NCI-H1048 (cell line): ENCODE measurements at places on chromosomes 11 and 22.

GRCh38 chr11:70931430-70931829 lies 320.9 kb downstream of the SHANK2 start:
- DNase-seq: no peak

- no peak for DNase-seq
Observed at GRCh38 chr11:79219186-79220045, 221.4 kb downstream of the TENM4 start.

DNA sequence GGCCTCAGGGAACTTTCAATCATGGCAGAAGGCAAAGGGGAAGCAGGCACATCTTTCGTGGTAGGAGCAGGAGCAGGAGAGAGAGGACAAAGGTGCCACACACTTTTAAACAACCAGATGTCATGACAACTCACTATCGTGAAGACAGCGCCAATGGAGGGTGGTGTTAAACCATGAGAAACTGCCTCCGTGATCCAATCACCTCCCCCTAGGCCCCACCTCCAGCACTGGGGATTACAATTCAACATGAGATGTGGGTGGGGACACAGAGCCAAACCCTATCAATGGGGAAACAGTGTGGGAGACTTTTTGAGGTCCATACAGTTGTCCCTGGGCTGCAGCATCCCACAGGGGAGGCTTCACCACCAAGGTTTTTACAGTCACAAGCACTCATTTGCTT lies 41.9 kb upstream of the CFAP300 start:
- DNase-seq: no peak

DNA sequence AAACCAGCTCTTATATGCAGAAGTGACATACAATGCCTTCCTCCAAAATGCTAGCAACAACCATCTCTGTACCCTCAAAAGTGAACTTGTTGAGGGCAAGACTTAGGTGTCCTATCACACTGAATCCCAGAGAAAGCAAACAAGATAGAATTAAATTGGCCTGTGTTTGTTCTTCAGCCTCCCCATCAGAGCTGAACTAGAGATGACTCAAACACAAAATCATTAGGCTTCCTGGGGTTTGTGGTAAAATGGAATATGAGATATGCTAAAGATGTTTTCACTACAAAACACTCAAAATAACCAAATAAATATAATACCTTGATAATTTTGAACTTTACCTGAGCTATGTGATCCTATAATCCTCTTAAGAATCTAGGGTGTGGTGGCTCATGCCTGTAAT lies 31.6 kb downstream of the ZNF214 start:
- DNase-seq: no peak

DNA sequence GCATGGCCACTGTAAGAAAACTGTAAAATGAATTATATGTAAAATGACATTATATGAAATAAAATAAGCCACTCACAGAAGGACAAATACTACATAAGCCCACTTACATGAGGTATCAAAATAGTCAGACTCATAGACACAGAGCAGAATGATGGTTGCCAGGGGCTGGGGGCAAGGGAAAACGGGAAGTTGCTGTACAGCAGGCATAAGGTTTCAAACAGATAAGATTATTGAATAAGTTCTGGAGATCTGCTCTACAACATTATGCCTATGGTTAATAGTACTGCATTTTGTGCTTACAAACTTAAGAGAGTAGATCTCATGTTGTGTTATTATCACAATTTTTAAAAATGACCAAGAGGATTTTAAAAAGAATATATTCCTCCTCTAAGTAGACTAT lies 32.7 kb upstream of the HEPHL1 start:
- no peak for DNase-seq

- DNase-seq: peak; percentile 80
Observed at GRCh38 chr11:65572356-65573051, at the start of gene FAM89B. FAM89B (plus strand) TSS chr11:65572538; CDS start chr11:65572670, 132 bp downstream.

DNA sequence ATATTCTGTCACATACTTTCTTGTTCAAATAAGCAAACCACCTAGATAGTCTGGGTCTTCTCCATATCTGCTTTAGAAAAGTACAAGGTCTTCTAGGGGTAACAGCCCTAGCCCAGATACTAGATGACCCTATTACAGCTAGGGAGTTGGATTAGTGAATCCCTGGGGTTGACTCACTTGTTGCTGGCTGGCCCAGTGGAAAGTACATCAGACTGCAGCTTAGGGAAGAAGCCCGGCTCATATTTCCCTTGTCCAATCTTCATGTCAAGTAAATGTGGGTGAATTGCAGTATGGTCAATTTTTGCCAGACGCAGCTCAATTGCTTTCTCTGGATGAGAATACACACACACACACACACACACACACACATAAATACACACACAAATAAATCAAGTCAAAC lies 79.1 kb upstream of the SCUBE2 start:
- DNase-seq: no peak

GRCh38 chr11:83072350-83073242 lies 899 bp upstream of the RAB30 start:
- no peak for DNase-seq

DNA sequence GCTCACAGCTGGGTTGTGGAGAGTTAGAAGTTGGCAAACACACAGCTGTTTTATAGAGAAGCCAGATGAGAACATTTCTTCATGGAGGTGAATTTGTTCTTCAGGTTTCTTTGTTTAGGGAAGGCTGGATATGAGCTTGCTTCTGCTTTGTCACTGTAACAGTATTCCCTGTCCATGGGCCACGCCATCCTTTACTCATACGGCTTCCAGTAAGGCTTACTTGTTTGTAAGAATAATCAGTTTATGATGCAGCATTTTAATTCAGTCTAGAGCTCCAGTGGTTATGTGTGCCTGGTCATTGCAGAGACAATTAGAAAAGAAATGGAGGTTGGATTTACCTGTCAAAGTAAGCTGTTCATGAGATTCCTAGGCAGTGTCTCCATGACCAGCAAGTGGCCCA lies 131.8 kb downstream of the TRIM44 start:
- no peak for DNase-seq

DNA sequence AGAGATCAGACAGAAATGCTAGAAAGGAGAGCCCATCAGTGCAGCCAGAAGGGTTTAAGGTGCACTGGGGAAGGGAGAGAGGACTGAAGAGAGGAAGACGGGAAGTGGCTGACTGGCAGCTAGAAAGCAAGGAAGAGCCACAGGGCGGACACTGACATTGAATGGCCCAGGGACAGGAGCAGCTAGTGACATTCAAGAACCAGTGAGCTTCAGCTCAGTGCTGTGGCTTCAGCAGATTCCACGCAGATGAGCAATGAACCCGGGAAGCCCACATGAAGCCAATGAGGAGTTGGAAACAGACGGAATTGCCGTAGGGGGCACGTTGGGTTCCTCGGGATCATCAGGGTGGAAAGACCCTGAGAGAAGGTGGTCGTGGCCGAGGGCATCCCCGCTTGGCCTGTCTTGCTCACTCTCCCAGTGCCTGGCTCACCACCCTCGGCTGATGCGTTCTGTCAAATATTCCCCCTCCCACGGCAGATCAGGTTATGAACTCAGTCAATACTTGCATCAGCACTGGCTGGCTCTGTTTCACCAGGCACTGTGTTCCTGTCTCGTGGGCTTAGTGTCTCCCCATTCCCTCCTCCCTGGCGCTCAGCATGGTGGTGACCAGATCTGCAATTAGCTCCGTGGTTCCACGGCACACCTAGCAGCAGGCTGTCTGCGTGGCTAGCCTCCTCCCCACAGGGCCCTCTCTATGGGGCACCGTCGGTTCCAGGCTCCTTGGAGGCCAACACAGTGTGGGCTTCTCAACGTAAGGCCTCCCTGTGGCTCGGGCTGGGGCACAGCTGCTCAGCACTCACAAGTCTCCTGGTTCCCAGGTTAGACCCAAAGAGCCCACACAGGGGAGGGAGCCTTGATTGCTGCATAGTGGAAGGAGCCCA lies 145.5 kb downstream of the TRIM29 start:
- DNase-seq: no peak

GRCh38 chr11:129265125-129265788 lies 73.1 kb upstream of the ARHGAP32 start:
- no peak for DNase-seq

DNA sequence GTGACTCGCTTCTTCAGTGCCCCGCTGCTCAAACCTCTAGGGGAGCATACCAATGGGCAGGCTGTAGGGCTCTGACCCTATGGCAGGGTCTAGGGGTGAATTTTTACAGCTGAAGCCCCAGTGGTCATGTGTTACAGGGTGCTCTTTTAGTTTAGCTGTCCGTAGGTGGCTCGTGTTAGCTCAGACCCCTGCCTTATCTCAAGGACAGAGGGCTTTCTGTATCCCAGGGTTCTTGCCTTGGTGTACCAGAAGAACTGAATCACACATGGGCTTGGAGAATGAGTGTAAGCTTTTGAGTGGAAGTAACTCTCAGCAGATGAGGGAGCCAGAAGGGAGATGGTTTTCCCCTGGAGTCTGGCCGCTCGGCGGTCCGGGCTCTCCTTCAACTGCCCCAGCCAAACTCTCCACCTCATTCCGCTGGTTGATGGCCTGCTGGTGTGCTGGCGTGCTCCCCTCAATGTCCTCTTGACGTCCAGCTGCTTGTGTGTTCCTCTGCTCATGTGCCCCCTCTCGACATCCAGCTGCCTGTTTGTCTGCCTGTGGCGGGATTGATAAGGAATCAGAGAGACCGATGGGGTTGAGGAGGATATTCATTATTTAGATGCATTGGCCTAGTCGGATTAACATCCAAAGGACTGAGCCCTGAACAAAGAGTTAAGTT lies 37.5 kb downstream of the BIRC2 start:
- DNase-seq: no peak

- DNase-seq: no peak
Observed at GRCh38 chr11:117859488-117860112, 16.9 kb downstream of the FXYD6 start.

DNA sequence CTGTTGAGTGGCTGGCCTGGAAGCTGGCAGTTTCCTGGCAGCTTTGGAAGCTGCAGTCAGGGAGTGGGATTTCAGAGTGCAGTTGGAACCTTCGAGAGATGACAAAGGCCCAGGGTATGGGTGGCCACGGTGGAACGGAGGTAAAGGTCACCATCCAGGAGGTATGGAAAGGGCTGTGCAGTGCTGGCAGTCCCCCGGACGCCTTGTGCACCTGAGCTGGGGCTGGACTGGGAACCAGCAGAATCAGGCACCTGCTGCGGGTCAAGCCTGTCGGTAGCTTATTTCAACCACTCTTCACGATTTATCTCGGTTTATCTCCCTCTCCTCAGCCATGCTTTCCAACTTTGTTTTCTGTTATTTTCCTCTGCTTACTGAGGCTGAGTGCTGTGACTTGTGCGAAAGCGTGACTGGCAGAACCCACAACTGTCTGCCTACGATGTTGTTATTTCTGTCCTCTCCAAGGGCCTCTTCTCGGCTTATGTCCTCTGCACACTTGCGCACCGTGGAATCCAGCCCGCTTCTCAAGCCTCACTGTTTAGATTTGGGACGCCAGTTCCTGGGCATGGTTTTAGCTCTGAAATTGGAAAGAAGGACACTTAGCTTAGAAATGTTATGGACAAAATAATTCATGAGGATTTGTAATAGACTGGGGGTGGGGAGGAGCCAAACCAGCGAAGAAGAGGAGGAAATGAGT lies 24.0 kb upstream of the ATXN10 start:
- no peak for DNase-seq

GRCh38 chr22:37811867-37812266 lies 4.1 kb downstream of the GCAT start:
- DNase-seq: no peak

DNA sequence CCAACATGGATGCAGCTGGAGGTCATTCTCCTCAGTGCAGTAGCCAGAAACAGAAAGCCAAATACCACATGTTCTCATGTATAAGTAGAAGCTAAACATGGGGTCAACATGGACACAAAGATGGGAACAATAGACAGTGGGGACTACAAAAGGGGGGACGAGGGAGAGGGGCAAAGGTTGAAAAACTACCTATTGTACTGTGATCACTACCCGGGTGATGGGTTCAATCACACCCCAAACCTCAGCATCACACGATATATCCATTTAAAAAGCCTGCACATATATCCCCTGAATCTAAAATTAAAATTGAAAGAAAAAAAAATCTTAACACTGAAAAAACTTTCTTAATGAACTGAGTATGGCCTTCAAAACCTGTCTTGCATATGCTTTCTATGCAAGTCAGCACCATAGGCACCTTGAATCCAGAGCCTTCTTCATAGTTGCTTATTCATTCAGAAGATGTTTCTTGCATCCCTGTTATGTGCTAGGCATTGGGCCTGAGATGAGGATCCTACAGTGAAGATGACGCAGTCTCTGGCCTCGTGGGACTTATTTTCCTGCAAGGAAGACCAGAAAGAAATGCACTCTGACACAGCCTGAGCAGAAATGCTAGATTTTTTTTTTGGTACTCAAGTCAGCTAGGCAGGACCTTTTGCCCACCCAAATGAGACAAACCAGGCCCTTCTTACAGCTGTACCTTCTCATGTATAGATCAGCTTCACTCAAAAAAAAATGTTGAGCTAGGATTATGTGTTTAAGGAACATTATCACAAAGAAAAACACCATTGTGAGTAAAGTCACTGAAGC lies 21.0 kb downstream of the NNMT start:
- DNase-seq: no peak
